Suppressor macrophage treated with lipopolysaccharide for 4 hours (primary cell): ENCODE measurements at places on chromosomes 2 and 18.

DNA sequence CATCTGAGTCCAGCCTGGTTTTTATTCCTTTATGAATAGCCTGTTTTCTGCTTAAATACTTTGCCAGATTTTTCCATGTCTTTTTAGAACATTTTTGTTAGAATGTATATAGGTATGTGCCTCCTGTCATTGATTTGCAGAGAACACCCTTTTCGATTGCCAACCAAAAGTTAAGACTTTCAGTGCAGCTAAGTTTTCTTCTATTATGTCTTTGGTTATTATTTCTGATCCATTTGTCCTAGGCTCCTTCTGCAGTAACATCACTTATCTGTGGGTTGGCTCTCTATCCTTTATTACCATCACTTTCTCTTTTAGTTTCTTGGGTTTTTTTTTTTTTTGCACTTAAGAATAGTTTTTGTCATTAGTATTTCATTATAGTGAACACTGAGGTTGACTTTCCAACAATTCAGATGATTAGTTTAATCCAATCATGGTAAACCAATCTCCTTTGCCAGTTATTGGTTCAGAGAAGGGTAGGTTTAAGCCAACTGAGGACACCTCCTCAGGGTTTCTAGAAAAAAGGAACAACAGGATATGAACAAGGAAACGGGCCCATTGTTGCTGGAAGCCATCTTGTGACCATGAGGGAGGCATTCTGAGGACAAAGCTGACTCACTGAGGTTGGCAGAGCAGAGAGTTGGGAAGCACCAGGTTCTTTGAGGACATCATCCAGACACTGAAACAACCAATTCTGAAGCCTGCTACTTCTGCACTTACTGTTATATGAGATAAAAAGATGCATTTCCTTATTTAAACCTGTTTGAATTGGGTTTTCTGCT, 37.9 kb upstream of the GBX2 start:
- DNase-seq, result peak; percentile 6

- no peak for DNase-seq
Measured at GRCh38 chr2:118667348-118667747, 180.1 kb downstream of the EN1 start.

GRCh38 chr2:182088681-182089320, 103.1 kb downstream of the PPP1R1C start:
- no peak for DNase-seq

- no peak for DNase-seq
Measured at GRCh38 chr2:56464613-56465012, 280.8 kb downstream of the CCDC85A start.

DNA sequence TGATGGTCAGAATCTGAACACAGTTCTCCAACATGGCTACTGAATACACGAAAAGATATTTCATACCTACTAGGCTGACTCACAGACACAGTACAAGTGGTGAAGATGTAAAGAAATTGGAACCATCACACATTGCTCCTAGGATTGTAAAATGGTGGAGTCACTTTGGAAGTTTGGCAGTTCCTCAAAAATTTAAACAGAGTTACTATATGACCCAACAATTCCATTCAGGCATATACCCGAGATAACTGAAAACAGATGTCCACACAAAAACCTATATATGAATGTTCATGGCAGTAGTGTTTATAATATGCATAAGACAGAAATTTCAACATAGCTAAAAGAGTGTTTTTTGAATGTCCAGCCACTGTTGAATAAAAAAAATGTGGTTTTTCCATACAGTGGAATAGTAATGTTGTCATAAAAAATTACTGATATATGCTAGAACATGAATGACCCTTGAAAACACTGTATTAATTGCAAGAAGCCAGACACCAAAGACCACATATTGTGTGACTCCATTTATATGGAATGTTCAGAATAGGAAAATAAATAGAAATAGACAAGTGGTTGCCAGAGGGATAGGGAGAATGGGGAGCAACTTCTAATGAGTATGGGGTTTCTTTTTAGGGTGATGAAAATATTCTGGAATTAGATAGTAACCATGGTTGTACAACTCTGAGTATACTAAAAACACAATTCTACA, 10.1 kb downstream of the RMP24 start:
- DNase-seq, result no peak

DNA sequence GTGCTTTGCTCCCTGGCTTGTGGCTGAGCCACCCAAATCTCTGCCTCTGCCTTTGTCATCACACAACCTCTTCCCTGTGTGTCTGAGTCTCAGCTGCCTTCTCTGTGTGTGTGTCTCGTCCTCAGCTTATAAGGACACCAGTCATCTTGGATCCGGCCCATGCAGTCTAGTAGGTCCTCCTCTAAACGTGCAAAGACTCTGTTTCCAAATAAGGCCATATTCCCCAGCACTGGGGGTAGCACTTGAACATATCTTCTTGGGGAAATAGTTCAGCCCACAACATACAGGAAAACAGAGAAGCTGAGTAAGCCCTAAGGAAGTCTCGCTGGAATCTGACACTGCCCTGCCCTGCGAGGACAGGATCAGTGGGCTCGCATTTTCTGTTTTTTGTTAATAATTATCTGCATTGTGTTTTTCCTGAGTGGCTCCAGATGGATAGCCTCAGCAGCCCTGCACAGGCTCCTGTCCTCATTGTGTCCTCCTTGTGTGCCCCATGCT, 42.1 kb downstream of the MTCL1 start:
- DNase-seq, result no peak

DNA sequence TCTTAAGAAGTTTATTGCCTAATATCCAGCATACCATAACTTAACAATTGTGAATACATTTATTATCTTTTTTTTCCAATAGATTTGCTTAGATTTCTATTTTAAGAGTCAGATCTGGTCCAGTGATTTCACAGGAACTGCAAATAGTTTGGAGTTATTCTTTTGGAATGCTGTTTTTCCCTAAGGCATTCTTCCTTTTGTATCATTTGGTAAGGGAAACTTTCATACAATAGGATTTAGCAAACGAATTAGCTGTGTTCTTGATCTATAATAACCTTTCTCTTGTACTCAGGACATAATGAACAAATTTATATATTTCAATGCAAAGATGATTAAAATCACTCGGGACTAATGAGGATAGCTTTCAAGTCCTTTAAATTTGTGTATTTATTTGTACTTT, 201.6 kb downstream of the ERBB4 start:
- no peak for DNase-seq

- no peak for DNase-seq
Measured at GRCh38 chr2:126859631-126860030, 39.1 kb upstream of the TEX51 start.

DNA sequence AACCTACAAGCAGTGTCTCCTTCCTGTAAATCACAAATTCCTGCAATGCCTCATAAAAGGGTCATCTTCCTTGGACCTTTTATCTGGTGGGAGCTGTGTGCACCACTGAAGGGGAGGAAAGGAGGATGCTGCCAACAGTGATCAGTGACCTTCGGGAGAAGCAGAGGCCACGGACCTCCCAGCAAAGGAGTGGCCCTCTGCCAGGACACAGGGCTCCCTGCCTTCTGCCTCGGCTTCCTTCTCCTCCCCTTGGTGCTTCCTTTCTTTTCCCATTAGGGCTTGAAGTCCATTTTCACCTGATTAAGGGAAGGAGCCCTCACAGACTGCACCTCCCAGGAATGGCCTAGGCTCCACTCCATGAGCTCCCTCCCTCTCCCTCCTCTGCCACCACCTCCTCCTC, 85.3 kb upstream of the ITGA6 start:
- DNase-seq, result no peak

- DNase-seq, result peak; percentile 69
Measured at GRCh38 chr18:8623549-8624106, 14.4 kb downstream of the RAB12 start.

GRCh38 chr18:79628416-79629248, 51.0 kb upstream of the CTDP1 start:
- DNase-seq, result no peak

GRCh38 chr2:232626584-232626983, 6.8 kb upstream of the EFHD1 start:
- no peak for DNase-seq

DNA sequence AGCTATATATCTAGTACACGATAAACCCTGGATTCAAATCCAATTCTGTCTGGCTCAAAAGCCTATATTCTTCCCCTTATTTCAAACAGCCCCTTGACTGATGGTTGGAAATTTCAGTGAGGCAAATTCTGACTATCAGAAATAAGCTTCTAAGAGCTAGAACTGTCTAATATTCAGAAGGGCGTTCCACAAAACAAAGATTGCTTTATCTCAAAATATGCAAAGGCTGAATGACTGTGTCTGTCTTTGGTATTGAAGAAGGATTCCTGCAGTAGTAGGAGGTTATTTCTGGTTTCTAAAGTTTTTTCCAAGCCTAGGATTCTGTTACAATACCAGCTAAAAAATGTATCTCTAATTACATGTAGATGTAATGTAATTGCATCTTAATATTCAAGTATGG, 31.1 kb downstream of the DRC1 start:
- no peak for DNase-seq

DNA sequence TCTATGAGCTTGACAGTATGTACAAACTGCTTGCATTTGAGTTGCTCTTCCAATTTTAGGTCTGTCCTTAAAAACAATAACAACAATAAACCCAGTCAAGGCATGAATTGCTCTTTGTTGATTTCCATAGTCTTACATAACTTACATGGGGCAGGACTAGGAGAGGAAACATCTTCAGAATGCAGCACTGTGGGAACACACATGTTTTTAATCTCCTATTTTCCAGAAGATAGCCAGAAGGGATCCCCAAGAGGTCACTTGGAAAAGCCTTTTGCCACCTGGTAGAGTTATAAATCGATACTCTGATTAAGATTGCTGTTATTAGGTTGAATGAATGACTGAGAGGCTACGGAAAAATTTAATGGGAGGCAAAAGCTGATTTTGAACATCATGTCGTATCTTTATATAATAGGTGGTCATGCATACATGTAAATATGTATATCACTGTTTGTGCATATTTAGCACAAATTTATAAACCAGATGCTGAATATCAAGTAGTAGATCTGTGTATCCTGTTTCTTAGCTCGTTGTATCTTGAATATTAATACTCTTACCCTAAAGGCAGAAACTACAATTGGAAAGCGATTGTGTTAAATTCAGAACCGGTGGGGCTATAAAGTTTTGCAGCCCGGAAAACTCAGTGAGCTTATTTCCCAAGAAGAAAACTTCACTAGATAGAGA, 479.4 kb upstream of the TCF4 start:
- no peak for DNase-seq

DNA sequence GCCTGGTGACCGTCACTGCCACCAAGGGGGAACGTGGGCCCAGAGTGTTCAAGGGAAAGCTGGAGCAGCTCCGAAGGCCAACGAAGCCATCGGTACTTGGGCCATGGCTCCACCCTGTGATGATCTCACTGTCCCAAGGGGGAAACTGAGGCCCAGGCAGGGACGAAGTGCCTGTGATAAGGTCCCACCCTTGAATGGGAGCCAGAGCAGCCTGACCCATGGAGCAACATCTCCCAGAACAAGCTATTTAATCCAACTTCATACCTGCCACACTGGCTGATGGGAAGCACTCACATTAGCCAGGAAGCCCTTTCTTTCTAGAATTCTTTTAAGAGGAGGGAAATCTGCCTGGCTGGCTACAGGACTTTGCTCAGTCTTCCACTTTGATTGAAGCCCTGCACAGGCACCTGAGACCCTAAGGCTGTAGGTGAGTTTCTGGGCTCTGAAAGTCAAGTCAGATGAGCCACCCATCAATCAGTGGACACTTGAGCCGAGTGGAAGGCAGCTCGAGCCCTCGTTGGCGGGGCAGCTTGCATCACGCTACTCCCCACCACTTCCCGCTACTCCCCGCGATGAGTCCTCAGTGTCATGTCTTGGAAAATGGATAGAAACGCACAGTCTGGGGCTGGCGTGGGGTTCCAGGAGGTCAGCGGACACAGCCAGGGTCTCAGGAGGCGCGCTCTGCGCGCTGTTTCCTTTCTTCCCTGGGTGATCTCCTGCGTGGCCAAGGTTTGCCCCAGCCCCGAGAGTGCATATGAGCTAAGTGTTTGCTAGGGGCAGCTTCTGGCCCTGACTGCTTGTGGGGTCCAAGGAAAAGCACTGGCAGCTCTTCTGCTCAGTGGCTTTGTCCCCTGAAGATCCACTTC, 2.5 kb upstream of the HS6ST1 start:
- DNase-seq, result no peak

DNA sequence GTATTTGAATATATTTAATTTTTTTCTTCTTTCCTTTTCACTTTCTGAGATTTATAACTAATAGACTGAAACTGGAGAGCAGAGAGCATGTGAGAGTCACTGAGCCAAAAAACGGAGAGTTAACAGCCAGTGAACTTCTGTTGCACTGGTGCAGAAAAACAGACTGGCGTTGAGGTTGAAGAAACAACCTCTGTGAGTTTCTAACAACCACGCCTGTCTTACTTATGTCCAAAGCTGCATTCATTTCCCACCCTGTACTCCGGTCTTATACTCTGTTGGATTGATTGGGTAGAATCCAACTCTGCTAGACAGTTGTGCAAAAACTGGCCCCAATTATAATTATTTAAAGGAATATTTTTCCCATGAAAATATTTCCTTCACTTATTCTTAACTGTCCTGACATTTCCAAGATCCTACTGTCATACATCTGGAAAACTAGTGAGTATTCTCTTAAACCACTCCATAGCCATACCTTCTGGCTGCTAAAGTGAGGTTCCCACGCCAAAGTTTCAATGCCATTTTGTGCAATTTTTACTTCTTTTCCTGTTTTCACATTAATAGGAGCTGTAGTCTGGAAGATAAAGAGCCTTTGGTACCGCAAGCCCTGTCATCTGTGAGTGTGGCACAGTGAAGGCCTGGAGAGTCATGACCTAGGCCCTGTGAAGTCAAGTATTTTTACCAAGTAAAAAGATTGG, 9.4 kb downstream of the CYP1B1 start:
- DNase-seq, result no peak

GRCh38 chr2:23203383-23203782, 181.6 kb upstream of the KLHL29 start:
- no peak for DNase-seq

DNA sequence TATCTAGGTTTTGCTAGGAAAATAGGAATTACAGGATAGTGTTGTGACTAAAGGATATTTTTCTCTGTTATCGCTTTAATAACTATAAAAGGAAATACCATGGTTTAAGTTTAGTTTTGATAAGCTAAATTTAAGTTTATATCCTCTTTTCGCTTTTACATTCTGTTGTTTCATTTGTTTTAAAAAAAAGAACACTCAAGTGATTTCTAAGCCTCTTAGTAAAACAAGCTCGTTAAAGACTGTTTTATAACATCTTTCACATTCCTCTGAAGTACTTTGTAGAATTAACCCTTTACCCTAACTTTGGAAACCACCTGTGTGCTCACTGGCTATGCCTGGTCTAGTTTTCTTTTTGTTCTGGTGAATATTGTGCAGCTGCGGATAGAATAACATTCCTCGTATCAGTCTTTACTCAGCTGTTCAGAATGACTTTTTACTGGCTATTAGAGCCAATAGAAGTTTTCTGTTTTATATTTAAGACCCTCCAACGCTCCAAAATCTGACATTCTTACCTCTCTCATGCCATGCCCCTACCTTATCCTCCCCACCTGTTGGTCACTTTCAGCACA, 183.1 kb downstream of the PTPRM start:
- DNase-seq, result no peak

- DNase-seq, result no peak
Measured at GRCh38 chr18:58562146-58562998, 66.5 kb downstream of the ALPK2 start.
